ENCODE measurements at places on chromosomes 16 and 17.

GRCh38 chr17:19708431-19709175 lies 7.8 kb downstream of the SLC47A2 start:
- no peak for DNase-seq

- DNase-seq, result peak; percentile 69
Observed at GRCh38 chr17:72609501-72609900, 483.0 kb downstream of the SLC39A11 start.

- DNase-seq, result no peak
Observed at GRCh38 chr16:228151-228851, 948 bp downstream of the LUC7L start.

DNA sequence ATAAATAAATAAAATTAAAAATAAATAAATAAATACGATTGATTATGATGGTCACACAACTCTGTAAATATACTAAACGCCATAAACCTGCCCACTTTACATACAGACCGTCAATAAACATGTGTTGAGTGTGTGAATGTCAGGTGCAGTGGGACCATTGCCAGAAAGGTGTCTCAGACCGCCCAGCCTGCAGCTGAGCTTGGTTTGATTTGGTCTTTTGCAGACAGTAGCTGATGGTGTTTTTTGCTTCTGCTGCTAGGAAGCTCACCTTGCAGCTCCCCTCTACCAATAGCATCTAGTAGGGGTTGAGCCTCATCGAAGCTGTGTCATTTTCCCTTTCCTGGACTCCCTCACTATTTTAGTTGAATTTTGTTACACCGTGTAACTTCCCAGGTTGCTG lies 23.5 kb downstream of the UBALD1 start:
- DNase-seq, result no peak

DNA sequence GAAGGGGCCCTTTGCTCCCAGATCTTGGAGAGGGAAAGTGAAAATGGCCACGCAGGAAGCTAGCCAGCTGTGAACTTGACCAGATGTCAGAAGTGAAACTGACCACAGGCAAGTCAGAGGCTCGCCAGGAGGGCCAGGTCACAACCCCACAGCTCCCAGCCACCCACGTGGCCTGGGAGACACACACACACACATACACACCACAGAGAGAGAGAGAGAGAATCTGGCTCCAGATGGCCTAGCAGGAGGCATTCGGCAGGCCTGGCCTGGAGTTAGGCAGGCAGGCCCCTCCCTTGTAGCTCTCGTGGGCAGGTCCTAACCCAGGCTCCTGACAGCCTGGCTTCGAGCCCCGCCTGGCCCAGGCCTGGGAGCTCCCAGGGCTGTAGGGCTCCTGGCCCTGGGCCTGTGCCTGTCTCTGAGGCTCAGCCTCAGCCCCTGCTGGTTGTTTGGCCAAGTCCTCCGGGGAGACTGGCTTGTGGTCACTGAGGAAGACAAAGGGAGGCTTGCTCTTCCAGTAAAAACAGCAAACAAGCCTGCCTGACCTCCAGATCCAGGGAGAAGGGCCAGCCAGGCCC lies 20.2 kb downstream of the NGFR start:
- peak; percentile 87 for DNase-seq

Measured in HFFc6 (cell line).